ENCODE measurements at places on chromosomes 1 and 21.

- DNase-seq = no peak
Measured at GRCh38 chr1:30452170-30452569, 271.2 kb downstream of the MATN1 start.

DNA sequence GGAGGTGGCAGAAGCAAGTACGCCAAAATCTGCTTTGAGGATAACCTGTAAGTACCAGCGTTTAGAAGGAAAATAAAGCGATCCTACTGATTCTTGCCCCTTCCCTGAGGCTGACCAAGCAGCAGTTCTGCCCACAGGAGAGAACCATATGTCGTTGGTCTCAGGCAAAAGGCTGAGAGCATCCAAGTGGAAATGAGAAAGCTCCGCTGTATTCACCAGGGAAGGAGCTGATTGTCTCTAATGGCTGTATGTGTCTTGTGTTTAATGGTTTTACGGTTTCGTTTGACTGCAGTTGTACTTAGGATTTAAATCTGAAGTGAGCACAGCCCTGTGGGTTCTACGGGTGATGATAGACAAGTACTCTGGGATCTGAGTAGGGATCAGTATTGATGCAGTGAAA, 21.9 kb downstream of the FAM3B start:
- no peak for DNase-seq

DNA sequence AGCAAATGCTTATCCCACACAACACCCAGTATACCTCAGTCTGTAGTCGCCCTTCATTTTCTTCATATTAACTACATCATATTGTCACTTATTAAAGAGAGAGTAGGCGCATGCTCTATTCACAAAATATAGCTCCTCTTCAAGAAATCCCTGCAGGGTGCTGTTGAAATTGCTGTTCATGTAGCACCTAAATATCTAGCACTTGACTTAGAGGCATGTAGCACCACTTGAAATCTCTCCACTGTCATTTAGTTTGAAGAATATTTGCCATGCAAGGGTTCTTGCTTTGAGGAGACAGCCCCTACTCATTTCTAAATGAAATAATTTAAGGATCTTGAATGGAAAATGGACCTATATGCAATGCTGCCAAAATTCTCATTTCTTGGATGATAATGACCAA, 20.9 kb upstream of the LRRC8B start:
- DNase-seq = peak; percentile 16

- DNase-seq = no peak
Measured at GRCh38 chr1:230090194-230090711, 23.2 kb downstream of the GALNT2 start.

DNA sequence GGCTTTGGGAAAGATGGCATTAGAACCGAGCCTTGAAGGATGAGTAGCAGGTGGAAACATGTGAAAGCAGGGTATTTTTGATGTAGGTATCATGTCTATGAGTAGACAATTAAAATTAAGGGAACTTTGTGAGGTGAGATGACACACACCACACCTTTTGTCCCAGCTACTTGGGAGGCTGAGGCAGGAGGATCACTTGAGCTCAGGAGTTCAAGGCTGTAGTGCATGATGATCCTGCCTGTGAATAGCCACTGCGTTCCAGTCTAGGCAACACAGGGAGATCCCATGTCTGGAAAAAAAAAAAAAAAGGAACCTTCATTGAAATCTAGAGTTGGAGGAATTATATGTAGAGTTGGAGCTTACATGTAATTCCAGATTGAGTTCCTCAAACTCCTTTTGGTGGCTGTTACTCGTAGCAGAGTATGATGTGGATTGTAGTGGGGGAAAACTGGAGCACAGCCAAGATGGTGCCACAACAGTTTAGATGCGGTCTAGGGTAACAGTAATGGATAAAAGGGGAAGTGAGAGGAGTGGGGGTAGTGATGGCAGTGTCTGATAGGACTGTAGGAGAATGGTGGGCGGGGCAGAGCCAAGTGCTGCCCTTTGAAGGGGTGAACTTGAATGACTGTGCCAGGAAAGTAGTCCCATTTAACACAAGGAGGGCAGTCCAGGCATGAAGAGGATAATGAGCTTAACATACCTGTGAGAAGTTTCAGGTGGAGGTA, 17.4 kb downstream of the AK4 start:
- no peak for DNase-seq

DNA sequence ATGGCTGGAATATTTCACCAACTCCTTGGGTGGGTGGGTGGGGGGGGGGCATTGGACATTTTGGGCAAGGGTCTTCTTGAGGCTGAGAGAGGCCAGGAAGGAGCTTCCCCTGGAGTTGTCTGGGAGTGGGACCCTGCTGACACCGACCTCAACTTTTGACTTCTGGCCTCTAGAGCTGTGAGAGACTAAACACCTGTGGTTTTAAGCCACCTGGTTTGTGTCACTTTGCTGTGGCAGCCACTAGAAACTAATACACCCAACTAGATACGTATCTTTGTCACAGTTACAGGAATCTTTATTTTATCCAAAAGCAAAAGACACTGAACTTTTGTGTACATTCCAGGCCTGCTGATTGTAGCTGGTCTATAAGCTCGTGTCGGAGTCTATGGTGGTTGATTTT, 9.9 kb upstream of the RIPK4 start:
- no peak for DNase-seq

DNA sequence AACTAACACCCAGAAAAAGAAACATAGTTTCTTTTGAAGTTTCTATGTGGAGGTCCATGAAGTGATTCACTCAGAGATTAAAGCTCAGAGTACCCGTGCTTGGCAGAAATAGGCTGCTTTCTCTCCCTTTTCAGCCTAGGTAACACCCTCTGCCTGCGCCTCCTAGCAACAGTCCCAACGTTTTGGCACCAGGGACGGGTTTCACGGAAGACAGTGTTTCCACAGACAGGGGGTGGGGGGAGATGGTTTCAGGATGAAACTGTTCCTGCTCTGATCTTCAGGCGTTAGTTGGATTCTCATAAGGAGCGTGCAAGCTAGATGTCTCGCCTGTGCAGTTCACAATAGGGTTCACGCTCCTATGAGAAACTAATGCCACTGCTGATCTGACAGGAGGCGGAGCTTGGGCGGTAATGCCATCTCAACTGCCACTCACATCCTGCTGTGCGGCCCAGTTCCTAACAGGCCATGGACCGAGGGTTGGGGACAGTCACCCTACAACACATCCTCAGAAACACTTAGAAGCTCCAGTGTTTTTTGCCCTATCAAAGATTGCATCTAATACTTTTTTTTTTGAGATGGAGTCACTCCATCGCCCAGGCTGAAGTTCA, 53.2 kb downstream of the CHML start:
- no peak for DNase-seq

- peak; percentile 91 for DNase-seq
Measured at GRCh38 chr21:41321211-41321907, 4.8 kb downstream of the FAM3B start.

GRCh38 chr21:34998176-34998575, 50.9 kb downstream of the RUNX1 start:
- DNase-seq = no peak

- DNase-seq = no peak
Measured at GRCh38 chr1:203359010-203359571, 8.2 kb upstream of the FMOD start.

DNA sequence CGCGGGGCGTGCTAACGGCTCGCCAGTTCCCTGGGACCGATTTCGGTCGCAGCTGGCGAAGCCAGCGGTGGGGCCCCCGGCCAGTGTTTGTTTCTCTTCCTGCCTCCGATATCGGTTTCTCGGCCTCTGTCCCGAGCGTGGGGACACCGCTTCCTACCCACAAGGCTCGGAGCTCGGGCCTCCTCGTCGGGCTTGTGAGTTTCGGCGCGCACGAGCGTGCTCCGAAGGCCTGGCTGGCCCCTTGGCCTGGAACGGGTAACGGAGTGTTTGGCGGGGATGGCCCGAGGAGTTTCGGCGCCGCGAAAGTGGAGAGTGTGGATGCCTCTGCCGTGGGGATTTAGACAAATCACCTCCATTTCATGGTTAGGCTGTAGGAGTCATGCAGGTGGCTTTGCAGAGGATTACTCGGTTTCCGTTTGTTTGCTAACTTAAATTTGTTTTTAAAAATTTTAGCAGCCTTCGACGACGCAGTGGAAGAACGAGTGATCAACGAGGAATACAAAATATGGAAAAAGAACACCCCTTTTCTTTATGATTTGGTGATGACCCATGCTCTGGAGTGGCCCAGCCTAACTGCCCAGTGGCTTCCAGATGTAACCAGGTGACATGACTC, 559 bp downstream of the RBBP4 start:
- no peak for DNase-seq

GRCh38 chr1:80639777-80640533, 1160.8 kb upstream of the ADGRL2 start:
- no peak for DNase-seq

DNA sequence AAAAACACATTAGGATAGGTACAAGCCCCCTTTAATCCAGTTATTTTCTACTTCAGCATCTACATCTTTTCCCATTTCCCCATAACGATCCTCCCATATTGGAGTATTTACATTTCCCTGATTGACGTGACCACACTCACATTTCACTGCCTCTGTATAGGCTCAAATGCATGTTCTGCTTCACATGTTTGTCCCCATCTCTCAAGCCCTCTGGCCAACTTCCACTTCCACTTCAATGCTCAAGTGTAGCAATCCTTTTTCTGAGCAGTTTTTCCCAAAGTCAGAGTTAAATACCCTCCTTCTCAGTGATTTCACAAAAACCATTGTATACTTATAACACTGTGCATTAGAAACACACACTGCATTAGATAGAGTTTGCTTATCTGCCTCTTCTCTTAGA, 61.8 kb upstream of the TTLL7 start:
- peak; percentile 34 for DNase-seq

DNA sequence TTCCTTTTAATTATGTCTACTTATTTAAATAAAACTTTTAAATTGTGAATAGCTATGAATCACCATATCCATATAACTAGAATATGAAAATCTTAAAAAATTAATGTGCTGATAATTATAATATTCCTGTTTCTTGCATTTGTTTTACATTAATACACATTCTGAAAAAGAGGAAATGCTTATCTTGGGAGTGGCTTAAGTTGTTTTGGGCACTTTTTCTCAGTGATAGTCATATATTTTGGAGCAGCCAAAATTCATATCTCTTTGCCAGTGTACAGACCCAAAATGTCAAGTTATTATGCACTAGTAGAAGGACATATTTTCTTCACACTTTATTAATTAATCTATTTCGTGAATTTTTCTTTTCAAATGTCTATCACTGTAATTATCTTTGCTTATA, 838.5 kb downstream of the USP25 start:
- no peak for DNase-seq

- no peak for DNase-seq
Measured at GRCh38 chr1:222844411-222844779, 29.6 kb downstream of the DISP1 start.

- DNase-seq = peak; percentile 40
Measured at GRCh38 chr1:48203287-48203900, 19.1 kb upstream of the SLC5A9 start.

DNA sequence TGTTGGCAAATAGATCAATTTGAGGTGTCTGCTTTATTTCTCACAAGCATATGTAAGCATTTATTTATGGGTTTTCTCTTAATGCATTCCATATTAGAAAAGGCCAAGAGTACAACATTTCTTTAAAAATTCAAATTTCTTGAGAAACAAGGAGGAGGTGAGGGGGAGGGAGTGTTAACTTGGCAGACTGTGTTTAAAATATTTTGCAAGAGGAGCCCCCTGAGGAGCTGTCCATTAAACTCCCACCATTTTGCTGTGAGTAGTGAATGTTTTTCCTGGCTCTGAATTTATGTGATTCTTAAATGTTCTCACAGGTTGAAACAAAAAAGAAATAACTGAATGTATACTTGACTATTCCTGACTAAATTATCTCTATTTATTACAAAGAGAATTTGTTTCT, 363.8 kb downstream of the PTPRC start:
- DNase-seq = no peak

Measured in NCI-H345 (cell line).